ENCODE measurements at places on chromosomes 6 and 20.

- no peak for DNase-seq
Measured at GRCh38 chr6:151620179-151620578, 126.4 kb downstream of the CCDC170 start.

DNA sequence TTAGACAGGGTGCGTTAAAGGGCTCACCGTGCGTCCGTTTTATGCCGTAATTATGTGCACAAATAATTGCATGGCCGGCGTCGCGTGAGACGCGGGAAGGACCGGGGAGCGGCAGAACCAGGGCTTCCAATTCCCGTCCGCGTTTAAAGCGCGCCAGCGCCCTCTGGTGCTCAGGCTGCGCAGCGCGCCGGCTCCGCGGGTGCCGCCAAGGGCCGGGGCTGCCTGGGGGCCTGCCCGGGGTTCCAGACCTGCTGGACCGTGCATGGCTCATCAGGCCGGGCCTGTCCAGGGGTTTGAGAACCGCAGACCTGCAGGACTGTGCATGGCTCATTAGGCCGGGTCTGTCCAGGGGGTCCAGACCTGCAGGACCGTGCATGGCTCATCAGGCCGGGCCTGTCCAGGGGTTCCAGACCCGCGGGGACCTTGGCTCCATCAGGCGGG lies 369.0 kb downstream of the THBS2 start:
- DNase-seq, result peak; percentile 63

DNA sequence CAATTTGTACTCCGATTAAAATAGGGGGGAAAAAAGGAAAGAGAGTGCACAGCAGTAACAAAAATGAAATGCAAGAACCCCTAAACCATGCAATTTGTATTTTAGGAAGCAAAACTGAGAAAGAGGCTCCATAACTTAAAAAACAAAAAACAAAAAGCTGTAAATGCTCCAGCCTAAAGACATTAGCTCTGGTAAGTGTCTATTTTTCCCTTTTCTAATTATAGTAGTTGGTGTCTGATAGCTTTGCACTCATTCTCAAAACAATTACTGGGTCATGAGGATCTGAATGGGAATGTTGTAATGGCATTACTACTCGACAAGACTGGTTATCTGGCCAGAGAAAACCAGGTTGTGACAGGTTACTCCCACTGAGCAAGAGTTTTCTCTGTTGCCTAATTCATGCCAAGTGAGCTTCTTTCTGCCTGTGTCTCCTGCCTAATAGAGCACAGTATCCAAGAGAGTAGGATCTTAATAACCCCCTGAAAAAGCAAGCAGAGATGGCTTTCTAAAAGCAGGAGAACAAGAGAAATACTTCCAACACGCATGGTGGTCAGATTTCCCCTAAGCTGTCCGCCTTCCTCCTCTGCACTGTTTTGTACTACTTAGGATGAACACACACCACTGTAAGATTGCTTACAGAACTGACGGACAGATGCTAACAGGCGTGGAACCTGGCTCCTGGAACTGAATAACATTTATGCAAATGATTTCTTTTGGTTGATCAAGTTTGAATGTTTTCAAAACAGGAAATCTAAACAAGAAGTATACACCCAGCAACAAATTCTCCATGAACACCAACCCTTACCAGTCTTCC lies 86.4 kb downstream of the FKBP5 start:
- DNase-seq, result no peak

- DNase-seq, result no peak
Measured at GRCh38 chr6:36660771-36661471, 17.6 kb upstream of the CDKN1A start.

DNA sequence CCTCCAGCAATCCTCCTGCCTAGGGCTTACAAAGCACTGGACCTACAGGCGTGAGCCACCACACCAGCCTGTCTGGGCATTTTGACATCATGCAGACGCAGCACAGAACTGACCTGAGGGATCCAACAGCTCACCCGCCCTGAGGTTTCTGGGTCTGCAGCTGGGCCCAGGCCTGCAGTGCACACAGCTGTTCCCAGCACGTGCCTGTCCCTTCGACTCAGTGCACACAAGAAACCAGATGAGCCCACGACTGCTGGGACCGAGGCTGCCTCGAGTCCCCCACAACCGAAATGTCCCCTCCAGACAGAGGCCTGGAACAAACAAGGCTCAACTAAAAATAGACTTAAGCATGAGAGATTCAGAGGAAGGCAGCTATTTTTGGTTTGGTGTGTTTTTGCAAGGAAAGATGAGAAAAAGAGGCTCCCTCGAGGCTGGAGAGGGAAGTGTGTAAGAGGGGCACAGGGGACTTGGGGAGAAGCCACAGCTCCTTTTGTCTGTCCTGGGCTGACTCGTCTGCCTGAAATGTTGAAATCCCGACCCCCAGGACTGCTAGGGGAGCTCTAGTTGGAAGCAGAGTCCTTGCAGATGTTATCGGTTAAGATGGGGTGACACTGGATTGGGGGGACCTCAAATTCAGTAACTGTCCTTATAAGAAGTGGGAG lies 66.3 kb downstream of the YTHDF1 start:
- DNase-seq, result no peak

GRCh38 chr6:39765508-39766065 lies 26.6 kb upstream of the DAAM2 start:
- no peak for DNase-seq

GRCh38 chr6:2900821-2901644 lies 2.1 kb downstream of the SERPINB9 start:
- DNase-seq, result no peak

GRCh38 chr6:63347599-63347998 lies 27.8 kb upstream of the LGSN start:
- DNase-seq, result no peak

- no peak for DNase-seq
Measured at GRCh38 chr6:1611322-1611571, 1.5 kb downstream of the FOXC1 start.

- DNase-seq, result no peak
Measured at GRCh38 chr20:34954904-34955230, 739 bp downstream of the GSS start.

GRCh38 chr20:30594112-30594511 lies 663.4 kb upstream of the DEFB115 start:
- DNase-seq, result no peak

DNA sequence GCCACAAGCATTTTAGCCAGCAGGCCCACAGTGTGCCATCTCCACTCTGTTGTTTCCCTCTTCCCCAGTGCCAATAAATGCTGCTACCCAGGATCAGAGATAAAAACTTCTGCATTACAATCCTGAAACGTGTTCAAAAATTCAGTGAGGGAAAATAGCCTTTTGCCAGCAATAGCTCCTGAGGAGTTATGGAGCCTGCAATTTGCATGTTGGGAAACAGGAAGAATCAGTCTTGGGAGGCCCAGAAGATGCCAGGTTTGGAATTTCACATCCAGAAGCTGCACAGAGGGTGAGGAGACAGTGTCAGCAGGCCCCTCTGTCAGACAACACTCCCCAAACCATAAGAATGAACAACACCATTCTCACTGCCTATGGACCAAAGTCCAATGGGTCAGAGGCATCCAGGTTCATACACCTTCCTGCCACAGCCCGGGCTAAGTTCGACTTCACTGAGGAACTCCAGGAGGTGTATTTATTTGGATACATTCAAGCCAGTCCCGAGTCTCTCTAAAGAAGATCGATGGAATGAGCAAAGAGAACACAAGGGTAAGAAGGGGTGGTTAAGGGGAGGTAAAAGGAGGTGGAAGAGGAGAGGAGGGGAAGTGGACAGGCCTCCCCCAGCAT lies 20.8 kb downstream of the RRBP1 start:
- no peak for DNase-seq

DNA sequence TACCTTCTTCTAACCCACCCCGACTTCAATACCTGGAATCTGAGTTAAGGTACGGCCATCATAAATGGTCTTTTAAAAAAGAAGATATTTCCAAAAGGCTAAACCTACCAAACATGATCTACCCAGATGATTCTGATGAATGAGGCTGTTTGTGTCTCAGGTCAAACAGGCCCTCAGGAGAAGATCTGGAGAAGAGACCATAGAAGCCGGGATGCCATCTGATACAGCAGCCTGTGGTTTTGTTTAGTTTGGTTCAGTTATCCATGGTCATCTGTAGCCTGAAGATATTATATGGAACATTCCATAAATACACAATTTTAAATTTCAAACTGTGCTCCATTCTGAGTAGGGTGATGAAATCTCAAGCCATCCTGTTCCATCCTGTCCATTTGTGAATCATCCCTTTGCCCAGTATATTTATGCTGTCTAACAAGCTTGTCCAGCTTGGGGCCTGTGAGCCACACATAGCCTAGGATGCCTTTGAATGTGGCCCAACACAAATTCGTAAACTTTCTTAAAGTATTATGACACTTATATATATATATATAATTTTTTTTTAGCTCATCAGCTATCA lies 4.0 kb upstream of the CAP2 start:
- no peak for DNase-seq

- no peak for DNase-seq
Measured at GRCh38 chr20:1800777-1801176, 94.4 kb upstream of the SIRPA start.

- no peak for DNase-seq
Measured at GRCh38 chr6:90940812-90941481, 354.1 kb upstream of the MAP3K7 start.

GRCh38 chr6:6569096-6569810 lies 19.3 kb upstream of the LY86 start:
- no peak for DNase-seq

DNA sequence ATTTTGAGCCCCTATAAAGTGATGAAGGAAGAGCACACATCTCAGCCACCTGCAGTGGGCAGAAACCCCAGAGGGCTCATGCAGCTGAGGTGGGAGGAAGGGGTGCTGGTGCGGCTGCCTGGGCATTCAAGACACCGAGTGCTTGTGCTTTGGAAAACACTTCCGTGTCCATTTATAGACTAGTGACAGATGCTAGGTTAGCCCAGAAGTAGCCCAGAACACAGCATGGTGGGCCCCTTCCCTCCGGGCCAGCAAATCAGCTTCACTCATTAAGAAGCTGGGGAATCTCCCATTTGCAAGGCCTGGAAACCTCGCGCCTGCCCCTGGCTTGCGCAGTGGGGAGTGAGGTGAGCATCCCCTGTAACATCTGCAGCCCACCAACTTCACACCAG lies 12.9 kb downstream of the BEND3 start:
- no peak for DNase-seq

DNA sequence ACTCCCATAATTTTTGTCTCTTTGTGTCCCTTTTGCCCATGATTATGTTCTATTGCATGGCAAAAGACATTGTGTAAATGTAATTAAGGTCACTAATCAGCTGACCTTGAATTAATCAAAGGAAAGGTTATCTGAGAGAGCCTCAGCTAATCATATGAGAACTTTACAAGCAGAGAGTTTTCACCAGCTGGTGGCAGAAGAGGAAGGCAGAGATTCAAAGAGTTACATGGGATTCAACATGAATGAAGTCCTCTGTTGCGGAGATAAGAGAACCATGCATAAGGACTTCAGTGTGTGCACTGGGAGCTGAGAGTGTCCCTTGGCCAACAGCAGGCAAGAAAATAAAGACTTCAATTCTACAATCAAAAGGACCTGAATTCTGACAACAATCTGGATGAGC lies 494.1 kb upstream of the ARID1B start:
- no peak for DNase-seq

- DNase-seq, result no peak
Measured at GRCh38 chr20:34165018-34165619, 53.1 kb upstream of the EIF2S2 start.

- DNase-seq, result no peak
Measured at GRCh38 chr20:31720486-31721407, 1.9 kb downstream of the BCL2L1 start.

All from stimulated activated CD8-positive, alpha-beta memory T cell treated with anti-CD3 and anti-CD28 coated beads, Interleukin-4, amount 100 ng/mL, for 1 hour (primary cell).